ENCODE measurements at places on chromosomes 5 and 9.

DNA sequence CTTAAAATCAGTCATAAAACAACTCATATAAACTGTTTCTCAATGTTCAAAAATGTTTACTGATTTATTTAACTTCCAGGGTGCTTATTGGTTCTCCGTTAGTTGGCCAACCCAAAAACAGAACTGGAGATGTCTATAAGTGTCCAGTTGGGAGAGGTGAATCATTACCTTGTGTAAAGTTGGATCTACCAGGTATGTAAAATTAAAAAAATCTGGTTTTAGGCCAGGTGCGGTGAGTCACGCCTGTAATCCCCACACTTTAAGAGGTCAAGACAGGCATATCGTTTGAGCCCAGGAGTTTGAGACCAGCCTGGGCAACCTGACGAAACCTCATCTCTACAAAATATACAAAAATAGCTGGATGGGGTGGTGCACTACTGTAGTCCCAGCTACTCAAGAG, 73.7 kb downstream of the ITGA1 start:
- DNase-seq = no peak

- peak; percentile 39 for DNase-seq
Observed at GRCh38 chr9:112620388-112620787, 97.5 kb downstream of the INIP start.

GRCh38 chr5:159861086-159861485, 55.2 kb upstream of the ADRA1B start:
- no peak for DNase-seq

- DNase-seq = no peak
Observed at GRCh38 chr9:82022121-82022520, 33.5 kb downstream of the SPATA31D1 start.

DNA sequence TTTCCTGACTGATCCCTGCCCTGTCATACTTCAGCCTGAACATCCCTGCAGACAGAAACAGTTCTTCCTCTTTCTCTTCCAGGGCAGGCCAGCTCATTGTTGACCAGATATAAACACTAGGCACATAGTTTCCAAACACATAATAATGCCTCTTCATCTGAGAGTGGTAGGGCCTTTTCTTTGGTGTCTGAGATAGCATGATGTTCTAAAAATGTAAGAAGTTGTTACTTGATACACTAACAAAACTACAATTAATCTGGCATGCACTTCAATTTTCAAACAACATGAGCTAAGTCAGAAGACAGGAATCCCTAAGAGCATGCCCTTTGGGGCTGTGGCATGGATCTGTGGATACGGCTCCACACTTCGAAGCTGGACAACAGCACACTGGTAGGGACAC, 246.6 kb downstream of the SPOCK1 start:
- no peak for DNase-seq

DNA sequence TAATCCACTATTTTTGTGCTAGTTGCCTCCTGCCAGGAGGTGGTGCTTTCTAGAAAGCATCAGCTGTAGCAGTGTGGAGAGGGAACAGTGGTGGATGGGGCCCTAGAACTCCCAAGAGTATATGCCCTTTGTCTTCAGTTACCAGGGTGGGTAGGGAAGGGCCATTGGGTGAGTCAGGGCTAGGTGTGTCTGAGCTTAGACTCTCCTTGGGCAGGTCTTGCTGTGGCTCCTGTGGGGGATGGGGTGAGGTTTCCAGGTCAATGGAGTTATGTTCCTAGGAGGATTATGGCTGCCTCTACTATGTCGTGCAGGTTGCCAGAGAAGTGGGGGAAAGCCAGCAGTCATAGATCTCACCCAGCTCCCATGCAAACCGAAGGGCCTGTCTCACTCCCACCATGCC, 11.3 kb upstream of the ADAMTS12 start:
- no peak for DNase-seq

GRCh38 chr9:7433508-7434292, 365.9 kb downstream of the DMAC1 start:
- DNase-seq = no peak

DNA sequence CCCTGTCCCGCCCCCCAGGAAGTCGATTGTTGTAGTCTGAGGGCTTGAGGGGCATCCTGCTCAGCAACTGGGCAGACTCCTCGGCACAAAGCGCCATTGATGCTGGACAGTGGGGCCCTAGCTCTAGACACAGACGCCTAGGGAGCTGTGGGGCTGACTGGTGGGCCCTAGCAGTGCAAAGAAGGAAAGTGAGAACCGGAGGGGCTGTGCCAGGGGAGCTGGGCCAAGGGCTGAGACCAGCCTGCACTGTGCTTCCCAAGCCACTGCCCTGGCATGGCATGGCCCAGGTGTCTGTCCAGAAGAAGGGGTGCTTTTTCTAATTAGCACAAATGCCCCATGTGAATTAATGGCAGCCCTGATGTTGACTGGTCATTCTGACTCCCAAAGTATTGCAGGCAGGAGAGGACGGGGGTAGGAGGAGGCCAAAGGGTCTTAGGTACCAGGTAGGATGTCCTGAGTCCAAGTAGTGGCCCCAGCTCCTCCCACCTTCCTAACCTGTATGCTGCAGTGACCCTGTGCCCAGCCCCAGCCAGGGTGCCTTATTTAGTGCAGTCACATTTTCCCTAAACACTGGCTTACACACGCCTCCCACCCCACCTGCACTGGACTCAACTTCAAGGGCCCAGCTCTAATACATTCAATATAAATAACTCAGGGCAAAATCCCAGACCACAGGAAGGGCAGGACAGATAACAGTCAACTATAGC, 15.9 kb downstream of the TCF7 start:
- DNase-seq = no peak

DNA sequence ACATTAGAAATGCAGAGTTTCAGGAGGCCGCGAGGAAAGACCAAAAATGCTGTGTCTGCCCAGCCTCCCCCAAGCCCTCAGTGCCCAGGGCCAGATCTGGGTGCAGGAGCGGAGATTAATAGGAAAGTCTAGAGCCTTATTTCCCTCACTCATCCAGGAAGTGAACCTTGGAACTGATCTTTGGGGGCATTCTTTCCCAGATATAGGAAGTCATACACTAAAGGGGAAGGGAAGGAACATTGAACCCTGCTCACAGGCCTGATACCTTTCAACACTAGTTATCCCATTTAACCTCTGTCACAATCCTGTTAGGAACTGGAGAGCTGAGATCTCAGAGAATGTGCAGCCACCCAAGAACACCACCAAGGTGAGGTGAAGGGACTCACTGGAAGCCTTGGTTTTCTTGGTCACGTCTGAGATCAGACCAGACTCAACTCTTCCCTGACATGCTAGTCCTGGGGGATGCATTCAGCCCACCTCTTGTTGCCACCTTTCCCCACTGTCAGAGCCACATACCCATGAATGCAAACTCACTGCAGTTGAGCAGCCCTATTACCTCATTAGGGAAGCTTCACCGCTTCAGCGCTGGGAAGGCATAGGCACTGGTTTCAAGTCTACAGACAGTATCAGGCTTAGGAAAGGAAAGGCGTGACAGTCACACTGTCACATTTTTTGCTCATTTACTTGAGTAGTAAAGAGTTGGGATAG, 95.0 kb downstream of the KIAA1958 start:
- no peak for DNase-seq

DNA sequence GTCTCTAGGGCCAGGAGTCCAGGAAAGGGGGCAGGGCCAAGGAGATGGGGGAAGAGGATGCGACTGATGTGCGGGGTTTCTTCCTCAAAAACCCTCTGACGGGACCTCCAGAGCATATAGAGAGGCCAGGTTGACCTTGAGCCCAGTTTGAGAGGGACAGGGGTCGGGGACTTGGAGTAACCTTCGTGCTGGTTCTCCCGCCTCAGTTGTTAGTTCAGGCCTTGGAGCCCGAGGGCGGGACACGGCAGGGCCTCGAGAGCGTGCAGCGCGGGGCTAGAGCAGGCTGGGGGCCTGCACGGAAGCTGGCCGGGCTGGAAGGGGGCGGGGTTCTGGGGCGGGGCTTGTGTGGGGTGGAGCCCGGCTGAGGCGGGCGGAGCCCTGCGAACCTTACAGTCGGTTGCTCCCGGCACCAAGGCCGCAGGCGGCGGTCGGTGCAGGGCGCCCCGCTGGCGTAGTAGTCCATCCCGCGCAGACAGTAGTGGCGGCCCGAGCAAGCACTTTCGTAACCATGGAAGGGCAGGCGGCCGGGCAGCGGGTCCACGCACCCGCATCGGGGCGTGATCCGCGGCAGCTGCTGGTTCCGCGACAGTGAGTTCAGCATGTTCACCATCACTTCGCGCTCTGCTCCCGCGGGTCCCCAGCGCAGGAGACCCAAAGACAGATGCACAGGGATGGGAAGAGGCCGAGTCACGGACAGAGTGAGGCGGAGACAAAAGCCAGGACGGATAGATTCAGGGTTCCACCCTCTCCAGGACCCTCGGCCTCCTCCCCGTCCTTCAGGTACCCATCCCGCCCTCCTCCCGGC, 4.0 kb upstream of the MYORG start:
- peak; percentile 64 for DNase-seq

DNA sequence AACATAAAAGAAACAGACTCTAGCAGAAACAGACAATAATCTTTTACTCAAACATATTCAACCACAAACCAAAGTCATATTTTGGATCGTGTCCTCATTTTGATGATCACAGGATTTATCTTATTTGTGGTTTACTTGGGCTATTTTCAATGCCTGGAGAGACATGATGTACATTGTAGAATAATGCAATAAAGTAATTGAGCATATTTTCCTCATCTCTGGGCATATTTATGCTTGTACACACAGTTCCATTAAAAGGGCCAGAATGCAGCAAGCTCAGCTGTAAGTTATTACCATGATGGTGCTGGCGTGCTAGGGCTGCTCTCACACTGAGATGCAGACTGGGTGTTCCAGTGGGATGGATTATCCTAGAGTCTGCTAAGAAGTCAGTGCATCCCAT, 456.7 kb downstream of the TLE4 start:
- no peak for DNase-seq

DNA sequence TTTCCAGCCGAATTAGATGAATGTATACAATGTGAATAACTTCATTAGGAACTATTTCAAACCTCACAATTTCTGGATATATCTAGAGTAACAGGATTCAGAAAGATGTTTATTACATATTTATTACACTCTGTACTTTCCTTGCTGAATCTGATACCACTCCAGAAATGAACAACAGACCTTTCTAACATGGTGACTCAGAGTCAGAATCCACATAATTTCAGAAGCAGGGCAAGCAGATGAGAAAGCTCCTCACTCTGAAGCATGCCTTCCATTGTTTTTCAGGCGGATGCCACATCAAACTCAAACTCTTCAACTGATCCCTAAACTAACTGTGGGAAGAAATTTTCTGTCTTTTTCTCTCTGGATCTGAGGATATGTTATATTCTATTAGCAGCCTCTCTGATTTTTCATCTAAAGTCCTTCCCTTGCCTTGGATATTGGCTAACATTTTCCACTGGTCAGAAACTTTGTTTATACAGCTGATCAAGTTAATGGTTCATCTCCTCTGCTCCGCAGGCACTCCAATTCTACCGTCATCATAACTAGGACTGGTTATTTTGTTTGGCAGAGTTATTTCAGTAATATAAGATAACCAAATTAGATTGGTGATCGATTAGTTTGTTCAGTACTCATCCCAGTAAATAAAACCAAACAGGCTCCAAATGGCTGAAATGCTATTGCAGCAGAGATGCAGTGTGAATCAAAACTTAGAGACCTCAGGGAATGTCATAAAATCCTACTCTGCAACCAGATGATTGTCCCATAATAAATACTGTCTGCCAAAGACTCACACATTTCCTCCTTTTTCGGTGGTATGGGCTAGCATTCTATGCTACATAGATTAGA, 556.0 kb downstream of the EBF1 start:
- DNase-seq = no peak

- DNase-seq = no peak
Observed at GRCh38 chr5:170466988-170467707, 36.7 kb upstream of the KCNIP1 start.

DNA sequence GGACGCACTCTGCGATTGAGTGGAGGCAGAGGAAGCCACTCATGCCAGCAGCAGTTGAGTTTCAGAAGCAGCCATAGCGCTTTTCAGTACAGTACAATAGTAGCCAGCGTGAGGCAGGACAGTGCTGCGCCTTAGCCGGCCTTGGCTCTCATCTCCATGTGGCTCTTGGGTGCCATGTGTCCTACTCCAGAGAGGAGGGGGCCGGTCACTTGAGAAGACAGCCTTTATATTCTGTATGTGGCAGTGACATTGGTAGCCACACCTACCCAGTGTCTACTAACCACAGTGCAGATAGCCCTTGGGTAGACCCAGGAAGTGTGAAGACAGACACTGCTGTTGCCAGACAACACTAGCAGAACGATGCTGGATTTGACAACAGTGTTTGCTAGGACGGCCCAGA, 42.3 kb downstream of the FAM78A start:
- DNase-seq = no peak

GRCh38 chr9:94086486-94087345, 2.5 kb downstream of the PTPDC1 start:
- DNase-seq = no peak

DNA sequence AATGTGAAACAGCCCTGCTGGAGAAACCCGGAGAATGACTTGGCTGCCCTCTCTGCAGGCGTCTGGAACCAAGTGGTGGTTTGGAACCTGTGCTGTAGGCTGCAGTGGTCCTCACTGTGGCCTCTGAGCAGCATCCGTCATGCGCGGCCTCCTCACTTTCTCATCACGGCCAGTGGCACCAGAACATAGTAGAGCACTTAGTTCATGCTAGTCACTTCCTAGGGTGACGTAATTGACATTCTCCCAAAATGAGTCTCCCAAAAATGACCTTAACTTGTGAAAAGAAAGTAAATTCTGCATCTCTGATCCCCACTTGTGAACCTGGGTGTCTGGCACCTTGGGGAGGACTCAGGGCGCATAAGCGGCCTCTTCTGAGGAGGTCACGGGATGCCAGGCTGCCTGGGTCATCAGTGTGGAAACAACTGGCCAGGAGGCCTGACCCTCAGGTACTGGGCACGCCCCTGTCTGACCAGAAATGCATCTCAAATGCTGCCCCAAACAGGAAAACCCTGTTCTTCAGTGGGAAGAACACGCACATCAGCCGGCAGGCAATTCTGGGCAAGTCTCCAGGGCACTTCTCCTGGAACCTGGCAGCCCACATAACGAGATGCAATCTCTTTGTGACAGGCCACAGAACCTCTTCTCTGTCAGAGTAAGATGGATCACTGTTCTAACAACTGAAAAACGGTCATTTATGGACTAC, 36.6 kb upstream of the SPTLC1 start:
- peak; percentile 38 for DNase-seq

DNA sequence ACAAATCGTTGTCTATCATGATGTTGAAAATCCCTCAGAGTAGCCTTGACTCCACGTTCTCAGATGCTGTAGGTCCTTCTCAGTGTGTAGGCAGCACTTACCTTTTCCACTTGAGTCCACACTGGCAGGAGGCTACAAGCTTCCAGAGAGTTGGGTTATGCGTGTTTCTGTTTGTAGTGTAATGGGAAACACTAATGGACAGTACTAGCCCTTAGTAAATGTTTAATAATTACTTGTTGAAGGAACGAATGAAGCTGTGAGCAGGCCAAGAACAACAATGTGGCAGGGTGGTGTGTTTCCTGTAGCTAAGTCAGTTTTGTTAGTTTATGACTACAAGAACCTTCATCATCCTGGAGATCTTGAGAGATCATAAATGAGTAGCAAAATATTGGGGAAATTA, 83.5 kb downstream of the ARHGAP26 start:
- no peak for DNase-seq

DNA sequence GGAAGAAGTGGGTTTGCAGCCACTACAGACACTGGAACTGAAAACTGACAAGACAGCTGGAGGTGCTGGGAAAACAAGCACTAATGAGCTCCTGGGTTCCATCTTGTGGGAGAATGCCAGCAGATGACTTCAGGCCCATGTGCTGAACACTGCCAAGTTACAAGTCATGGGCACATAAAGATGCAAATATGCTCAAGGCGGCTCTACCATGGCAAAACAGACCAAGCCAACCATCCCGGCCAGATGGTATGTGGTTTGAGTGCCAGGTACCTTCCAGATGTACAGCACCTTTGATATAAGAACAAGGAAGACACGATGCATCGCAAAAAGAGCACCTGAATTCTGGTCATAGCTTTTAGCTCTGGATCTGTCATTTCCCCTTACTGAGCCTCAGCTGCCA, 19.9 kb downstream of the TNFSF8 start:
- DNase-seq = no peak

Data from lung (tissue), 17 donors.